ENCODE measurements at places on chromosomes 12 and 14. TPM values are rescaled to one million over a fixed set of nuclear protein-coding genes. Genes with fewer than 3 reads are reported as not detected.
A peak's percentile ranks its signal among the peaks of the same experiment; 100 is the strongest.

CCDC177 gene
- 0.17 TPM for total RNA-seq

EFS gene
- total RNA-seq: 23.1 TPM

DNA sequence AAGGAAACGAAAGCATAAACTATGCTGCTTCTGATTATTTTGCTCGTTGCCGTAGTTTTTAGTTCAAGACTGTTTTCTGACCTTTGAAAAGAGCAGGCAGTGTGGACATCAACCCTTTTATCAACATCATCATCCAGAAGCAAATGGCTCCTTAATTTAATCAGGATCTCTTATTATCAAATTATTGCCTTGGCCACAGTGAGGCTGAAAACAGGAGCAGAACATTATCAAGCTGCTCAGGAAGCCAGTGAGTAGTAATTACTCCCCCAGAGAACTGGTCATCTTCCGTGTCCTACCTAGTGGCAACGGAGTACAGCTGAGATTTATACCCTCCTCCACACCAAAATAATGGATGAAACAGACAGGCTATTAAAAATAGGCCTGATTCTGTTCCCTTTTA lies 2.2 kb upstream of the DIABLO start:
- DNase-seq: no peak

DNA sequence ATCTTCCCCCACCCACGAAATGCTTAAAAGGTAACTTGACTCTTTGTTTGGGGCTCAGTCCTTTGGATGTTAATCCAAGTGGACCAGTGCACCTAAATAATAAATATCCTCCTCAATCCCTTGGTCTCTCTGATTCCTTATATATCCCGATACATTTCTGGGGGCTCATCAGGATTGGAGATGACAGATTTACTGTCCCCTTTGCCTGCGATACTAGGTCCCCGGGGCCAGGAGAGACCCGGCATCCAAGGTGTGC lies 26.3 kb downstream of the KLRK1 start:
- DNase-seq: no peak

GRCh38 chr14:38469156-38469555 lies 213.3 kb upstream of the CLEC14A start:
- DNase-seq: no peak

AKAP6 gene
- total RNA-seq: 0.22 TPM

RNF212B gene
- total RNA-seq: not detected

DNA sequence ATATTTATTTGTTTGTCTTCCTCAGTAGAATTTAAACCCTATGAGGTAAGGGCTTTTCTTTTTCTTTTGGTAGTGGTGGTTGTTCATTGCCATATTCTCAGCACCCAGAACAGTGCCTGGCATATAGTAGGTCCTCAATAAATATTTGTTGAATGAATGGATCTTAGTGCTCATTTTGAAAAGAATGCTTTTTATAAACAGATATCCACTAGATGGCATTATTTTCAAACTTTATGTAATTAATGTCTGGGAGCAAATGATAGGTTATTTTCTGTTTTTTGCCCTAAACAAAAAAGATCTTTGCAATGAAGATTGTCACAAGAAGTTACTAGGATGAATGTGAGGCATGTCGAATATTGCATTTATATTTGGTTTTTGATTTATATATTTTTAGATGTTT lies 64.1 kb downstream of the RAD51B start:
- no peak for DNase-seq

TAS2R43 gene
- 0.33 TPM for total RNA-seq

- DNase-seq: no peak
These were observed 7.4 kb upstream of the LLPH start for GRCh38 chr12:66137937-66138336.

PA2G4 gene
- 282 TPM for total RNA-seq

DNA sequence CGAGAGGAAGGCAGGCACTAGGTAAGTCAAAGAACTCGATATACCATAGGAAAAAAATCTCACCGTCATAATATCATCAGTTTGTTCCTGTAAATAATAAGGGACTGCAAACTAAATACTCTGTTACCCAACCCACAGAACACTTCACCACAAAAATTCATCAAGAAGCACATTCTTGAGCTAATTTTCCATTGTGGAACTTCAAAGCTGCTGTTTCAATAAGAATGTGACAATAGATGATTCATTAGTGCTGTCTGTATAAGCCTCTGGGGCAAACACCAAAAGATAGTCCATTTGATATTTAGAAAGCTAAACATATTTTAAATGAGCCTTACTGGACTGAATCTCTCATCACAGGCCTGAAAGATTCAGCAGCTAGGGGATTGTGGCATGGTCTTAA lies 219.4 kb downstream of the KSR2 start:
- DNase-seq: no peak

DNA sequence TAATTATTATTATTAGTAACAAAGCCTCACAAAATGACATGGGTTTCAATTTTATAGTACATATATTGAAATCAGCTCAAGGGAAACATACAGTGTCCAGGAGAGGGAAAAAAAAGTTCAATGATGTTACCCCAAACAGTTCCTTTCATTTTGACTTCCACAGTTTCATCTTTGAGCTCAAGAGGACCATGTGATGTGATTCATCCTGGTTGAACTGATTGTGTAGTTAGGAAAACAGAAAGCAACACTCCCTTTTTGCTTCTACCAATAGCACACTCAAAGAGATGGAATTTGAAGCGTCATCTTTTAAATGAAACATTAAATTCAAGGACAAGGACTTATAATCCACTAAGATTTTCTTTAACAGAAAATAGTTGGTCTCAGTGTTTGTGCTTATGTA lies 461.0 kb downstream of the FOXG1 start:
- DNase-seq: no peak

MAP3K9 gene
- 12.6 TPM for total RNA-seq

GRCh38 chr14:95956601-95957460 lies 80.2 kb downstream of the TUNAR start:
- no peak for DNase-seq

DNA sequence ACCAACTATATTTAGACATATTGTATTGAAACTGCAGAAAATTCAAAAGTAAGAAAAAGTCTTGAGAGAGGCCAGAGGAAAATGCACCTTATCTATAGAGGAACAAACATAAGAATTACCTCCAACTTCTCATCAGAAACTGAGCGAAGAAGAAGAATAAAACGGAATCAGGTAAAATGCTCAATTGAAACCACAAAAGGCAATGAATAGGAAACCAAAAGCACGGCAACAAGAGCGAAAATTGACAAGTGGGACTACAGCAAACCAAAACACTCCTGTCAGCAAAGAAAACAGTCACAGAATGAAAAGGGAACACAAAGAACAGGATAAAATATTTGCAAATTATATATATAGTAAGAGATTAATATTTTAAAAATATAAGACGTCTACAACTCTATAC lies 61.9 kb upstream of the PARP11 start:
- DNase-seq: no peak

DNA sequence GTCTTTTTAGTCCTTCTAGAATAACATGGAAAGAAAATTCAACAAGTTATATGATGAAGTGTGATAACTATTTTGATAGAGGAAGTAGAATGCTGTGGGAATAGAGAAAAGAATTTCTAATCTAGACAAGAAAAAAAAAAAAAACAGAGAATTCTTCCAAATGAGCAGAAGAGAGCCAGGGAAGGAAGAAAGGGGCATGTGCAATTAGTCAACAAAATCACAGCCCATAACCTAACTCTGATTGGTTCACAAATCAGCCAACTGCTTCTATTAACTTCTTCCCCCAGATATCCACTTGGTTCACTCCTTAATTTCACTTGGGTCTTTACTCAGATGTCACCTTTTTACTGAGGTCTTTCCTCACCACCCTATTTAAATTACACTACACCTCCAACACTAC lies 69.5 kb downstream of the BTG1 start:
- DNase-seq: no peak

DNA sequence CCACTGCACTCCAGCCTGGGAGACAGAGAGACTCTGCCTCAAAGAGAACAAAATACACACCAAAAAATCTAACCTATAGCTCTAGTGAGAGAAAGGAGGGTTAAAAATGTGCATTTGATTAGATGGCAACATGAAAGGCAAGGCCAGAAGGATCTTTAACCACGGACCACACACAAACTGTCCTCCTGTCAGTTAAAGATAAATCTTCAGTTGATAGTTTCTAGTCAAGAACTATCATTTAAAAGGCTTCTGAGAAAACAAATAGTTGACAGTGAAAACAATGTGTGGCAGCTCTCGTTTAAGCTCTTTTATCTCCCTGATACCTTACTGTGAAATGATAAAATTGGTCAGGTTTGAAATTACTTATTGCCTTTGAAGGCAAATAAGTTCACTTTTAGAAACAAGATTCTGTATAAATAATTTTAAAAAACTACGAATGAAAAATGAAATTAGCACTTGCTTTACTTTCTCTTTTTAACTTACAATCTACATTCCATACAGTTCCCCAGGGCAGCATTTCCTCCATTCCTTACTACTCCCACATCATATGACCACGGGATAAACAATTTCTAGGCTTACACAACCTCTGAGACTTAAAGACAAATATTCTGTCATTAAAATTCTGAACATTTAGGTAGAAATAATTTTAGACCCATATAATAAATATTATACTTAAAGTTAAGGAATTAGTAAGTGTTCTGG lies 71.4 kb upstream of the GNPNAT1 start:
- no peak for DNase-seq

GRCh38 chr12:129873833-129874208 lies 30.0 kb downstream of the TMEM132D start:
- no peak for DNase-seq

GRCh38 chr14:54629183-54629582 lies 62.3 kb downstream of the SAMD4A start:
- no peak for DNase-seq

GRCh38 chr14:90512329-90512991 lies 115.6 kb downstream of the CALM1 start:
- peak; percentile 56 for DNase-seq

PGF gene
- 4.6 TPM for total RNA-seq

MMP17 gene
- total RNA-seq: 75.7 TPM

- DNase-seq: no peak
These were observed 28.1 kb downstream of the ZFYVE21 start for GRCh38 chr14:103743691-103744090.

SPX gene
- not detected for total RNA-seq

PRB2 gene
- not detected for total RNA-seq

ANG gene
- 19.4 TPM for total RNA-seq

DNA sequence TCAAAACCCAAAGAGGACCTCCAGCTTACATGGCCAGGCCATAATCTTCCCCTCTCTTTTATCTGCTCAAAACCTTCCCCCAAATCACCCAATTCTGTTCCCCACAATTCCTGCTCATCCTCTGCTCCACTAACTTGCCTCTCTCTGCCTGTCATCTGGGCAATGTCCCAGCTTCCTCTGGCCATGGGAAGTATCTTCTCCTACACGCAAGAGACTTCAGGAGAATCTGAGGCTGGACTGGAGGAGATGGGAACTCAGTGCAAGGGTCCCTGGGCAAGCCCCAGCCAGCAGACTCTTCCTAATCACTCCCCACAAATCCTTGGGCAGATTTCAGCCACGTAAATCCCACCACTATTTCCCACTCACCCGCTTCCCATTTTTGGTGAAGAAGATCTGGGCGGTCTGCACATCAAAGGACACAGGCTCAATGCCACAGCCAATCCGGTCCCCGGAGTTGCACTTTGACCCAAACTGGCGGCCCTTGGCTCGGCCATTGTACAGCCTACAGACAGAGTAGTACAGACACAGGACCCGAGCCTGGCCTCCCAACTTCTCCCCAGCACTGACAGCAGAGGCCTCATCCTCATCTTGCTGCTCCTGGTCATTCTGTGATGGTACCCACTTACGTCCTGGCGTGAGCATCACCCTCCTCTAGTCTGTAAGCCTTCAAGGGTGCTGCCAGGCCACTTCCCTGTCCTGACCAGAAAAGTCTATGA lies 4.7 kb downstream of the SPRYD3 start:
- peak; percentile 10 for DNase-seq

DNA sequence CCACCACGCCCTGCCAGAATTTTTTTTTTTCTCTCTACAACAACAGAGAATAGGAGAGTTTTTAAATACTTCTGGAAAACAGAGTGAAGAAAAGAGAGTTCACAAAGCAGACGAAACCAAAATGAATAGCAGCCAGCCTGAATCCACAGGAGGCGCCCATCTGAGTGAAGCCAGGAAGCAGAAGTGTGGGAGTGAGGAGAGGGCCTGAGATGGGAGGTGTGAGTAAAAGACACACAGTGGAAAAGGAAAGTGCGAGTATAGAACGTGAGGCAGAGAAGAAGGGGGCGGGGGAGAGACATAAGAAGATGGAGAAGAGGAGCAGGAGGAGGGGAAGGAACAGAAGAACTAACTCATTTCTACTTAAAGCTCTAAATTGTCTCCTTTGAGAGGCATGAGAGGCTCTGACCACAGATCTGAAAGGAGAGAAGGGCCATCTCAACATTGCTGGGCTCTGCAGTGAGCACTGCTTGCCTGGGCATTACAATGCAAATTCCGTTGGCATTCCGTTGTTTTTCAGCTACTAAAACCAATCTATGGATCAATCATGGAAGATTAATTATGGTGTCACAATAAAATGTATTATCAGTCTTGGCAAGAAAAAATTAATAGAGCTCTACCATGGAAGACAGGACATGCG lies 140.1 kb upstream of the CPSF6 start:
- peak; percentile 26 for DNase-seq

DNA sequence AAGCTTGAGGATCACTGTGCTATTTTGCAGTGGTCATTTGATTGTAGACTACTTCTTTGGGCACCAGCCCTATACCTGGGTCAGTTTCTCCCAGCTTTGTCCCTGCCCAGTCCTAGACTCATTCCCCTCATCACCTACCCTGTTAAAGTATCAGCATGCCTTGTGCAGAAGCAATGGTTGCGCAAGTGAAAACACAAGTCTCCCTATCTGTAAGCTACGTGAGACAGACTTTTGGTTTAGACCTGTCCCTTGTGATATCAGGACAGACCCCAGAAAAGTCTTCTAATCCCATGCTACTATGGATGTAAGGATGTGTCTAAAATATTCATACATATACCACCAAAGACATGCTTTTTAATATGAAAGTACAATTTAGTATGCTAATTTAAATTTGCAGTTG lies 88.8 kb upstream of the ATP2B1 start:
- no peak for DNase-seq

GRCh38 chr12:4833524-4833923 lies 76.2 kb upstream of the KCNA1 start:
- DNase-seq: no peak

DNA sequence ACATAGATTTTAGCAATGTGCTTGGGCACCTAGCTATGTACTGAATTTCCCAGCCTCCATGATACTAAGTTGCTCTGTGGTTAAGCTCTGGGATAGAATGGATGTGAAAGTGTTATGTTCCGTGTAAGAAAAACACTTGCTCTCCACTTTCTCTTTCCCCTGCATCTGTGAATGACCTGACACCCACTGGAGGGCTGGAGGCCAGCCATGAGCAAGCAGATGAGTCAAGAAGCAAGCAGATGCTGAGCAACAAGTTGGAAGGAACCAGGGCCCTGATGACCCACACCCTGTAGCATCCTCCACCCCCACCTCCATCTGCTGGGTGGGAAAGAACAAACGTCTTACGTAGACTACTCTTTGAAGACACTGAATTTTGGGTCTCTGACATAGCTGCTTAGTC lies 56.6 kb downstream of the EID3 start:
- DNase-seq: no peak

HIGD1C gene
- total RNA-seq: not detected

GRCh38 chr14:75752086-75752485 lies 91.0 kb downstream of the TTLL5 start:
- DNase-seq: no peak

- DNase-seq: no peak
These were observed 941 bp upstream of the STAB2 start for GRCh38 chr12:103586132-103586531.
